ENCODE measurements at places on chromosomes 5 and 9.

GRCh38 chr9:71975833-71976232 lies 64.4 kb downstream of the C9orf85 start:
- DNase-seq: no peak

- no peak for DNase-seq
Measured at GRCh38 chr5:15124871-15125568, 253.4 kb upstream of the ANKH start.

DNA sequence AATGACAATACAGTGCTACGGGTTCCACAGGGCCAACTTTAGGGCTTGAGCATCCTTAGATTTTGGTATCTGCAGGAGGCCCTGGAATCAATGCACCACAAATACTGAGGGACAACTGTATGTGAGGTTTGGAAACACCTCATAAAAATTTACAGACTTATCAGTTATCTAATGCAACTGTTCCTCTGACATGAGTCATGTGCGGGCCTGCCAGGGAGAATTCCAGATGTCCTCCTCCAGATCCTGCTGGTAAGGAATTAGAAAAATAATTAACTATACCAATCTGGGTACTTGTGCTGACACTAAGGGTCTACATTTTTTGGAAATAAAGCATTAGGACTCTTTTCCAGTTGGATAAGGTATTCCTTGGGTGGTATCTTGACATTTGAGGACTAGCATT lies 333.3 kb downstream of the ARRDC3 start:
- no peak for DNase-seq

GRCh38 chr9:37311938-37312708 lies 110.4 kb upstream of the GRHPR start:
- DNase-seq: no peak

DNA sequence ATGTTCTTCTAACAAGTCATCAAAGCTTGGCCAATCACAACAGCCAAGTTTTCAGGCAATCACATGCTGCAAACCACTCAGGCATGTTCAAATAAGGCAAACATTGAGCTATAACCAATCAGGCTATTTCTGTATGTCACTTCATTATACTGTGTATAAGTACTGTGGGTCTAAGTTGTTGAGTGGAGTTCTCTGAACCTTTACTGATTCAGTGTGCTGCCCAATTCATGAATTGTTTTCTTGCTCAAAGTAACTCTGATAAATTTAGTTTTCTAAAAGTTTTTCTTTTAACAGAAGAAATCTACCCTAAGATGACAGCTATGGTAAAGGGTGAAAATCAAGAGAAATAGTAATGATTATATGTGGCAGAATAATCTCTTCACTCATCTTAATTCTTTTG lies 805.4 kb upstream of the NUDT12 start:
- no peak for DNase-seq

DNA sequence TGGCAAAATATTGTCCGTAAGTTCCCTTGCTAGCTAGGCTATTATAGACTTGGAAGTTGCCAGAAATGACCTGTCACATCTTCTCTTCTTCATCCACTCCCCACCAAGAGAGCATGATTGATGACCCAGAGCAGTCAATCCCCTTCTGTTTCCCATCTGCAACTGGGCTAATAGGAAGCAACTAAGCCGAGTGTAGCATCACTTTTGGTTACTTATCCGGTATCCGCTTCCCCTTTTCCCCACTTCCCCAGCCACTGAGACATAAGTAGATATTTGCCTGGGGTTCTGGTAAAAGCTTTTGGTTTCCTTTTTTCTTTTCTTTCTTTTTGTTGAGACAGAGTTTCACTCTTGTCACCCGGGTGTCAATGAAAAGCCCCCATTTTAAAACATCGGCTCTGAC lies 29.4 kb upstream of the LIFR start:
- DNase-seq: no peak

DNA sequence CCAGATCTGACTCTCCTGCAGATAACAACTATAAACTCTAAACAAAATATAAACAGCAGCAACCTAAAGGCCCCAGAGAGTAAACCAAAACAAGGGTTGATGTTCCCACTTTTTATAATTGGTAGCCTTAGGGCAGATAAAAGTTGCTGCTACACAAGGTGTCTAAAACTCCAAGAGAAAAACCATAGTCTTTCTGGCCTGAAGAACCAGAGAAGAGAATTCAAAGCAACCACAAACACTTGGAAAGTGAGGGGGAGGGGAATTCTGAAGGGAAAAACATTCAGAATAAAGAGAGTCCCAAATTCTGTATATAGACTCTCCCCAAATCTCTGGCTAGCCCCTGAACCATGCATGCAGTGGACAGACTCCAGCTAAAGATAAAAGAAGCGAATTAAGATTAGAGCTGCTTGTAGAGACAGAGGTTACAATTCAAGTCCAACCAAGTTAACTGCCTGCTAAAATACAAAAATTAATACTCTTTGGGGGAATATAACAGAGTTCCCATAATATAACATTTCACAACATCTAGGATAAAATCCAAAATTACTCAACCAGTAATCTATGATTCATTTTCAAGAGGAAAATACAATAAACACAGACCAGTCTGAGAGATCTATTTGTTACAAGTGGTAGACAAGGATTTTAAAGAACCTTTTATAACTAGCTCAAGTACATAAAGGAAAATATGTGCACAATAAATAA lies 37.5 kb upstream of the RGMB start:
- DNase-seq: no peak

- DNase-seq: peak; percentile 40
Measured at GRCh38 chr5:127875235-127876021, 172.2 kb downstream of the CCDC192 start.

DNA sequence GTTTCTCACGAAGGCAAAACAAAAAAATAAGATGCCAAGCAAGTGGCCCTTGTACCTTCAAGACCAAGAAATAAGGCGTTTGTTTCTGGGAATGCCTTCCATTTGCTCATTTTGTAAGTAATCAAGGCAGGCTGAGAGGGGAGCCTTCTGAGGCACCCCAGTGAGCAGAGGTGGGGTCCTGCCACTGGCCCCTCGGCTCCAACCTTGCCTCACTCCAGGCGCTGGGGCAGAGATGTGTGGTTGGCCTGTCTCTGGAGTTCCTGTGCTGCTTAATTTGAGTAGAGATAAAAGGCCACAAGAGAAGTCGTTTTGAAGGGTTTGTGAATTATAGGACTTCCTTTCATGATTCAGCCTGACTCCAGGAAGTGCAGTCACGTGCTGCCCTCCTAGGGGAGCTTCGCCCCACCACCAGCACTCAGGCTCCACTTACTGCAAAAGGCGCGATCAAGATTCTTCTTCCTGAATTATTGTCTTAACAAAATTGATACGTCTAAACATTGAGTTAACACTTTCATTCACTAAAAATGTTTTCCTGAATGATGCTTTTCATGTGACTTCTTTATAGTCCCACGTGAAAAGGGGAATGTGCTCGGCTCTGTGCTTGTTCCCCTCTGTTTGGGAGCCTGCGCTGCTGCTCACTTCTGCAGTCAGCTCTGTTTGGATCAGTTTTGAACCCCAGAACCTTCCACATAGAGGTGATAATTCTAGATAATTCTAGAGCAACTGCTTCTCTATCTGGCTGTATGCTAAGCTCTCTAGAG lies 13.7 kb downstream of the SYK start:
- no peak for DNase-seq

- no peak for DNase-seq
Measured at GRCh38 chr9:122991370-122991830, 42.1 kb upstream of the GPR21 start.

DNA sequence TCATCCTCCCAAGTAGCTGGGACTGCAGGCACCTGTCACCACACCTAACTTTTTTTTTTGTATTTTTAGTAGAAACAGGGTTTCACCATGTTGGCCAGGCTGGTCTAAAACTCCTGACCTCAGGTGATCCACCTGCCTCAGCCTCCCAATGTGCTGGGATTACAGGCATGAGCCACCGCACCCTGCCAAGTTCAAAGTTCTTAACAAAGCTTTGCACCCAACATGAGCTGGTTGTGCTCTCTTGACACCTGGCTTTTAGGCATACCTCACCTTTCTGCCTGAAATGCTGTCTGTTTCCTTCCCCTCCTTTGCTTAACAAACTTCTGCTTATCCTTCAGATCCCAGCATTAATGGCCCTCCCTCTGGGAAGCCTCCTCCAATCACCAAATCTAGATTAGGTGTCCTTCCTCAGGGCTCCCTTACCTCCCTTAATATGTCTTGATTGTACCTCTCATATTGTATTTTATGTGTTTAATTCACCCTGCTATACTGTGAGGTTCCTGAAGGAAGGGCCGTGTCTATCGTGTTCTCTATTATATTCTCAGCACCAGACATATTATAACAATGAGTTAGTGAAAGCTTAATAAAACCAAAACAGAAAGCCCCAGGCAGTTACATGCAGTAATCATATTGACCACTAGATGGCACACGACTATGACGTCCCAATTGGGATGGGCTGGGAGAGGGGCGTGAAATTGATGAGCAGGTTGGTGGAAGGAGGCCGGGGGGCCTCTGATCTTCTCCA lies 62.9 kb upstream of the PPARGC1B start:
- DNase-seq: no peak

DNA sequence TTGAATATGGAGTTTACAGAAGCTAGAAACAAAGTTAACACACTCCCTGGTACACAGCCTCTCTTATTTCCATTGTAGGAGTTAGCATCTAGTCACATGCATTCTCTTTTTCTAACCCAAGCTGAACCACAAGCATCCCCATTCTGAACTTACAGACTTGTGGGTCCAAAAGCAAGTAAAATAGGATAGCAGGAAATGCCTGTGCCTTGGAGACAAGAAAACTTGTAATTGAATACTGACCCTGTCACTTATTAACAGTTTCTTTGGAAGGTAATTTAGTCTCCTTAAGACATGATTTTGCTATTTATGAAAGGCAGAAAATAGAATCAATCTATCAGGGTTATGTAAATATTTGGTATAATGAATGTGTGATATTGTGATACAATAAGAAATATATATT lies 353.6 kb downstream of the TLE4 start:
- DNase-seq: no peak

DNA sequence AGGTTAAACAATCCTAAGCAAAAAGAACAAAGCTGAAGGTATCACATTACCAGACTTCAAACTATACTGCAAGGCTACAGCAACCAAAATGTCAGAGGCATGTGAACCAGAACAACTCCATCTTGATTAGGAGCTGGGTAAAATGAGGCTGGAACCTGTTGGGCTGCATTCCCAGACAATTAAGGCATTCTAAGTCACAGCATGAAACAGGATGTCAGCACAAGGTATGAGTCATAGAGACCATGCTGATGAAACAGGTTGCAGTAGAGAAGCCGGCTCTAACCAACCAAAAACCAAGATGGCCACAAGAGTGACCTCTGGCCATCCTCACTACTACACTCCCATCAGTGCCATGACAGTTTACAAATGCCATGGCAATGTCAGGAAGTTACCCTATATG lies 252.0 kb downstream of the RASEF start:
- DNase-seq: no peak

DNA sequence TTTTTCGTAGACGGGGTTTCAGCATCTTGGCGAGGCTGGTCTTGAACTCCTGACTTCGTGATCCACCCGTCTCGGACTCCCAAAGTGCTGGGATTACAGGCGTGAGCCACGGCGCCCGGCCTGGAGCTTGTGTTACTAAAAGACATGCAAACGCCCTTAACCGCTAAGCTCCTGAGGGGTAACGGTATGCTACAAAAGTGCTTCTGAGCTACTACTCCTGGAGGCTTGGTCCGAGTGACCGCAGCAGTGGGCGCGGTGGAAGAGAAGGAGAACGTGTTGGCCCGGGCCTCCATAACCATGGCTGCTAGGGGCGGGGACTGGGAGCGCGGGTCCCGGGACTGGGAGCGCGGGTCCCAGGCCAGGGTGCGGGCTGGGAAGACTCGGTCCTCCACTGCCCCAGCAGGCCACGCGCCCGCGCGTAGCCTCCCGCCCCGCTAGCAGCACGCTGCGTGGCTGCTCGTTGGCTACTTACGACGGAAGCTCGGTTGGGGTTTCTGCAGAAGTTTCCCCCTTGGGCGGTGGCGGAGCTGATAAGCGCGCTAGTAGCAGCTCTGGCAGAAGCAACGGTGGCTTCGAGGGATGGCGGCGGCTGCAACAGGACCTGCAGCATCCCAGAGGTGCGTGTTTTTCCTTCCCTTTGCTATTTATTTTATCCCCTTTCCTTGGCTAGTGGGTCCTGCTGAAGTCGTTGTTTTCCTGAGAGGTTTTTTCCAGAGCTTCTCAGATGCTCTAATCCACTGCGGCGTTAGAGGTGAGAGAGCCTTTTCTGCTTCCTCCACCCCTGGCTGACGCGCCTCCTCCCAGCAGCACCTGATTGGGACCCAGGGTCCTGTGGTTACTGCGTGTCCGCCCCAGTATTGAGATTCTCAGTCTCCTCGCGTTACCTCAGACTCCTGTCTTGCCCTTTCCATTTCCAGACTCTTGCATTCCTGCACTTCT lies 69.2 kb upstream of the CCDC180 start:
- peak; percentile 76 for DNase-seq

- DNase-seq: no peak
Measured at GRCh38 chr9:38010918-38011704, 57.9 kb downstream of the SHB start.

- DNase-seq: no peak
Measured at GRCh38 chr9:20929276-20929675, 102.2 kb downstream of the HACD4 start.

- DNase-seq: no peak
Measured at GRCh38 chr9:91905237-91905650, 44.8 kb downstream of the ROR2 start.

DNA sequence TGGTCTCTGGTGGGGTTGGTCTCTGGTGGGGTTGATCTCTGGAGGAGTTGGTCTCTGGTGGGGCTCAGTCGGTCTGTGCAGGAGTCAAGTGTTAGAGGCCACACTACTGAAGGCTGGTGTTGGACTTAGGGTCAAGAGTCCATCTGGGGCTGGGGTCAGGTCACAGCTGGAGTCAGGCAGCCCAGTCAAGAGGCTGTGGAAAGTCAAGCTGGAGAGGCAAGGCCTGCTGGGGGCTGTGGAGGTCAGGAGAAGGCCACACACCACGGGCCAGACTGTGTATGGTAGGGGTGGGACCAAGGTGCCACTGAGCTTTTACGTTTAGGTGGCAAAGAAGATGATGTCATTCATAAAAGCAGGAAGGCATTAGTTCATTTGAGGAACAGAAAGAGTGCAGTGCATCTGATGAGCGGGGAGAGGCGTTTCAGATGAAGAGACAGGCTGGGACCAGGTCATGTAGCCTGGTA lies 16.7 kb upstream of the CD74 start:
- DNase-seq: no peak

GRCh38 chr5:133163839-133164238 lies 112.0 kb downstream of the HSPA4 start:
- DNase-seq: no peak

DNA sequence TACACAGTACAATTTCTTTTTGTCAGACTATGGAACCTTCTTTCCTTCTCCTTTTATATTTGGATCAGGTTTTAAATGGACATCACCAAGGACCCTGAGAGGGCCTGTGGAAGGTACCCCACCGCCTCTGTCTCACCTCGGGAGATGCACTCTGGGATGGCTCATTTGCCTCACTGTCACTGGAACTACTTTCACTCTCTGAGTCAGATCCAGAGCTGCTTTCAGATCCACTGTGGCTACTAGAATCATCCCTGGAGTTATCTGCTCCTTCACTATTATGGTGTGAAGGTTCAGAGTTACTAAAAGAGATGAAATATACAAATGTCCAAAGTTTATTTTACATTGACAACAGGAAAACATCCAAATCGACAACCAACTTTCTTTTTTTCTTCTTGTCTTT lies 24.6 kb downstream of the LEAP2 start:
- no peak for DNase-seq

- DNase-seq: no peak
Measured at GRCh38 chr5:82325155-82325554, 47.0 kb upstream of the RPS23 start.

All from NCI-H510A (cell line).